NCI-H226 (cell line): ENCODE measurements at places on chromosomes 12 and 14.
A peak's percentile ranks its signal among the peaks of the same experiment; 100 is the strongest.

DNA sequence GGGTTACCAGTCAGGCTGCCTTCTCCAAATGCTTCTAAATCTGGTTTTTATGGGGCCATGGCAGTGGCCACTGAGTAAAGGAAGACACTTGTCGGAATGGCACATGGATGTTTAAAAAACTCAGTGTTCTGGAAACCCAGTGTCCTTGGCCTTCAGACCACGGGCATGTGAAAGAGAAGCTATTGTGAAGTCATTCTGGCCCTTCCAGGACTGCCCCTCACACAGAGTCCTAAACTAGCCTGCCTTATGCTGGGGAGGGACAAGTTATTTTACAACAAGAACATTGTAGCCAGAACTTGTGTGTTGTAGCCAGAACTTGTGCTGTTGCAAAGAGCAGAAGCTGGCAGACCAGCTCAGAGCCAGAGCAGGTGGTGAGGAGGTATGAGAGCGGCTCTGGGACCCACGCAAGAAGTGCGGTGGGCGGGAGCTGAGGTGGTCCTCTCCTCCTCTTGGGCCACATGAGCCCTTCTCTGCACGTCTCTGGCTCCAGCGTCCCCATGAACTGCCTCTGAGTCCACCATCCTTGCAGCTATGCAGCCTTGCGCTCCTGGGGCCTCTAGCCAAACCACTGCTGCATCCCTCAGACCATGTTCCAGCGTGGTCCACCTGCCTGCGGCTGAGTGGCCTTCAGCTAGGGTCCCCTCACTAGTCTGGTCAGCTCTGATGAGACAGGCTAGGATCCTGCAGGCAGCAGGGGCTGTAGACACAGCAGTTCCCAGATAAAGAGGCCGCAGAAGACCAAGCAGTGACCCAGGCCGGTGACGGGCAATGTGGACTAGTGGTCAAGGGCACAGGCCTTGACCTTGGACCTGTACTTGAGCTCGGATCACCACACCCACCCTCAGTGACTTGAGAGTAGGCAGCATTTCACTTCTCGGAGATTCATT lies 32.5 kb downstream of the MMAB start:
- no peak for DNase-seq

GRCh38 chr12:124411953-124412645 lies 117.2 kb downstream of the RFLNA start:
- DNase-seq, result no peak

- DNase-seq, result no peak
Measured at GRCh38 chr12:88866881-88867280, 286.6 kb upstream of the KITLG start.

DNA sequence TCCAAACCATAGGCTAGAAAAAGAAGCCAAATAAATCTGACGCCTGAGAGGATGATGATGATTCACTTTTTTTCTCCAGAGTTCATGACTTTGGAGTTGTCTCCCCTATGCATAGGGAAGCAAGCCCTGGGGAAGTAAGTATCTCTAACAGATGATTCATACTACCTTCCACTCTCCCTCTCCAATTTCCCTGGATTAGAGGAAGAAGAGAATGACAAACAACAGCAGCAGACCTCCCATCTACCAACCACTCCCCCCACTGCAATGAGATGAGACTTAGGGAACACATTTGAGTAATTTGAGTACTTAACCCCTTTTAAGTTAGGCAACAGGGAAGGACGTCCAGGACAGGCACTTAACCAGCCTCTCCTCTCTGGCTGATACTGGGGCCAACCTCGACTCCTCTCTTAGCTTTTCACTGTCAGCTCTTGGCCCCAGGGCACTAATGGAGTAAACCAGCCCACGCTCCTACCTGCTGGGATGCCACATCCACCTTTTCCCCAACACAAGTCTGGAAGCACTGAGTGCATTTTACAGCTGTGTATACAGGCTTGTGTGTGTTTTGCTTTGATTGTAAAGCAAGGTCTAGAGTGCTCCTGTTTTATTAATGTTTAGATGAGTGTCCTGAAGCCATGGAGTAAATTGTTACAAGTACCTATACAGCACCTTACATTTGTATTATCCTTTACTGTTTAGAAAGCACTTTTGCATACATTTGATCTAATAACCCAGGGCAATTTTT lies 180.7 kb downstream of the PHLDA1 start:
- DNase-seq, result peak; percentile 80

DNA sequence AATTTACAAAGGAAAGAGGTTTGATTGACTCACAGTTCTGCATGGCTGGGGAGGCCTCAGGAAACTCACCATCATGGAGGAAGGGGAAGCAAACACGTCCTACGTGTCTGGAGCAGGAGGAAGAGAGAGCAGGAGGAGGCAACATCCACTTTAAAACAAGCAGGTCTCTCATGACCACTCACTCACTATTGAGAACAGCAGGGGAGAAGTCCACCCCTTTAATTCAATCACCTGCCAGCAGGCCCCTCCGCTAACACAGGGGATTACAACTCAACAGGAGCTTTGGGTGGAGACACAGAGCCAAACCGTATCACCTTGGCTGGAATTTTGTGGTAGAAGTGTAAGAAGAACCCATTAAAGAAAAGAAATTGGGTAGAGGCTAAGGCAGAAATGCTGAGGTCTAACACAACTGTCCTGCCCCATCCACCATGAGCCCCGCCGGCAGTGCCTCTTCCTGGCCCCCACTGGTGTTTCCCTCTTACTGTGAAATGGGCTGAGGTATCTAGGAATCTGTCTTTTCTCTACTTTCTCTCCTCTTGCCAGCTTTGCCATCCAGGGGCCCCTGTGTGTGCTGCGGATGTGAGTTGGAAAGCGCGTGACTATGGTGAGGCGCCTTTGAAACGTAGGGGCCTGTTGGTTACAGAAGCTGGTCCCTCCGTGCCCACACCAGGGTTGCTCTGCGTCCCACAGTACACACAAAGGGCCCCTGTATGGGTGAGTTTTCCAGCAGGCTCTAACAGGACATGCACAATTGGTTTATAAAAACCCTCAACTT lies 108.0 kb upstream of the TMEM132D start:
- no peak for DNase-seq

GRCh38 chr12:51869931-51870330 lies 18.0 kb upstream of the ANKRD33 start:
- DNase-seq, result no peak

DNA sequence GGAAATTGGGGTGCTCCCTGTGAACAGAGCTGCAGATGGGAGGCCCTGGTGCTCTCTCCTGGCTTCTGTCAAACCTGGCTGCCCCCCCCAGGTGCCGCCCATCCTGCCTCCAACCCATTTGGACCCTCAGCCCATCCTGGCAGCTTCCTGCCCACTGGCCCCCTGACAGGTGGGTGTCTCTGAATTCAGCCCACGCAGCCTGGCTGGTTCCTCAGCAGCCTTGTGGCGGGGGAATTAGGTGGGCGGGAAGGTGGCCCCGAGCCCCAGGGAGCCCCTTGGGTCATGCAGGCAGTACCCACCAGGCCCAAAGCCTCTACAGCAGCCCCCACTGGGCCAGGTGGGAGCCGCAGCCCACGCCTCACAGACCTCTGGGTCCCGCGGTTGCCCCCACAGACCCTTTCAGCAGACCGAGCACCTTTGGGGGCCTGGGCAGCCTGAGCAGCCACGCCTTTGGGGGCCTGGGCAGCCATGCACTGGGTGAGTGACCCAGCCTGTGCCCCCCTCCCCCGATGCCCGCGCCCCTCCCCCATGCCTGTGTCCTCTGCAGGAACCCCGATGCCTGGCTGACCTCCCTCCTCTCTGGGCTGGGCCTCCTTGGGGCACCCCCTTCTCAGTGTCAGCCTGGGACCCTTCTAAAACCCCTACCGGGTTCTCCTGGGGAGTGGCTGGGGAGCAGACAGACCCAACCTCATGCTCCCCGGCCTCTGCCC lies 28.9 kb downstream of the LRCOL1 start:
- no peak for DNase-seq

- no peak for DNase-seq
Measured at GRCh38 chr12:75805905-75806304, 225.7 kb downstream of the PHLDA1 start.

- DNase-seq, result no peak
Measured at GRCh38 chr14:31855262-31855661, 221.8 kb upstream of the ARHGAP5 start.

DNA sequence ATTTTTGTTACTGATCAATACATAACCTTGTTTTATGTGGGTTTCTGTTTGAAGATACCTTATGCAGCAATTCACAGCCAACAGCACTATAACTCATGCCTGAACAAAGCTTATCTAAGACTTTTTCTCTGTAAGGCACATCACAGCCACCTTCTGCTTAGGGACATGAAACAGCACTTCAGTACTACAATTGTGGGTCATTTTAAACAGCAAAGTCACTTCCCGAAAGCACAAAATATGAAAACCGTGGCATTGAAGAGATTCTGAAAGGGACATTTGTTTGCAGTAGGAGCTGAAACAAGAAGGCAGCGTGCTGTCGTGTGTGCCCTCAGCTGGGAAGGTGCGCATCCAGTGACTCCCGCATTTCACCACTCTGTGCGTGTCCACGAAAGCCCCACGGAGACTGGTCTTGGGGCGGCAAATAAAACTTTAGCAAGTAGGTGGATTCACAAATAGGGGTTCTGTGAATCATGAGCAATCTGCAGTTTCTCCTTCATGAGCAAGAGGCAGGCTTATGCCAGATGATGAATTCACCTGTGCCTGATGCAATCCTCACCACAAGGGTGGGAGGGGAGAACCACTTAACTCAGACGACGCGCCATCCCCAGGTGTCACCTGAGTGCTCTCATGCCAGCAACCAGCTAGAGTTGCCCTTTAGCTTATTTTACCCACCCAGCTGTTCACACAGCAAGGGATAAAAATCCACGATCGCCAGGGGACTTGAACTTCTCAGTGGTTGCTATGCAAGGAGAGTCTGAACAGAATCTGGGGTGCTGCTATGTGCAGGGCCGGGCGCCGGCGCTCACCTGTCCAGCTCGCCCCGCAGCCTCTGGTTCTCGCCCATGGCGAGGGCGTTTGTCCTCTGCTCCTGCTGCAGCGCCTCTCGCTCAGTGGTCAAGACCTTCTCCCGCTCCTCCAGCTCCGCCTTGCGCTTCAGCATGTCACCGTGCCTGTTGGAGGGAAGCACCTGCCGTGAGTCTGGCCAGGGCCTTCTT lies 54.9 kb upstream of the GPR68 start:
- no peak for DNase-seq

GRCh38 chr14:38527502-38527878 lies 271.6 kb upstream of the CLEC14A start:
- DNase-seq, result no peak

- DNase-seq, result no peak
Measured at GRCh38 chr14:63454436-63454835, 88.7 kb downstream of the PPP2R5E start.

- no peak for DNase-seq
Measured at GRCh38 chr14:79947440-79948054, 263.8 kb downstream of the DIO2 start.

- no peak for DNase-seq
Measured at GRCh38 chr12:18853570-18854366, 115.8 kb downstream of the CAPZA3 start.

- DNase-seq, result no peak
Measured at GRCh38 chr12:44558340-44559100, 317.6 kb downstream of the NELL2 start.

DNA sequence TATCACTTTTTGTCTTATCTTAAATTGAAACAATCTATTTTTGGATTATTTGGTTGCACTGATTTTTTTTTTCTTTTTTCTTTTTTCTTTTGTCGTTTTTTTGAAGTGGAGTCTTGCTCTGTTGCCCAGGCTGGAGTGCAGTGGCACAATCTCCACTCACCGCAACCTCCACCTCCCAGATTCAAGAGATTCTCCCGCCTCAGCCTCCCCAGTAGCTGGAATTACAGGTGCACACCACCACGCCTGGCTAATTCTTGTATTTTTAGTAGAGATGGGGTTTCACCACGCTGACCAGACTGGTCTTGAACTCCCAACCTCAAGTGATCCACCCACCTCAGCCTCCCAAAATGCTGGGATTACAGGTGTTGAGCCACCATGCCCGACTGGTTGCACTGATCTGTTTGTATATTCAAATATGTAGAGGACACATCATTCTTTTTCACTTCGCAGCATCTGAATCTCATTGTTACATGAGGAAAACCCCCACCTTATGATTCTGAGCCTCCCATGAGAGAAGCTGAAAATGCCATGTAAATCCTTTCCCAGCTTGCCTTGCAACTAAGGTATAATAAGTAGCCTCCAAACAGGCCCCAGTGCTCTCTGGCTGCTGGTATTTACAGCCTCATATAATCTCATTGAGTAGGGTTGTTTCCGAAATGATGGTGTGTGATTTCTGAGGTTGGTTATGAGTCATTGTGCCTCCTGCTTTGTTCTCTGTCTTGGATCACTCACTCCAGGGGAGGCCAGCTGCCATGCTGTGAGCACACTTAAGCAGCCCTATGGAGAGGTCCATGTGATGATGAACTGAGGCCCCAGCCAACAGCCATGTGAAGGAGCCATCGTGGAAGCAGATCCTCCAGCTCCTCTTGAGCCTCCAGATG lies 5.2 kb upstream of the HSP90B1 start:
- peak; percentile 65 for DNase-seq

DNA sequence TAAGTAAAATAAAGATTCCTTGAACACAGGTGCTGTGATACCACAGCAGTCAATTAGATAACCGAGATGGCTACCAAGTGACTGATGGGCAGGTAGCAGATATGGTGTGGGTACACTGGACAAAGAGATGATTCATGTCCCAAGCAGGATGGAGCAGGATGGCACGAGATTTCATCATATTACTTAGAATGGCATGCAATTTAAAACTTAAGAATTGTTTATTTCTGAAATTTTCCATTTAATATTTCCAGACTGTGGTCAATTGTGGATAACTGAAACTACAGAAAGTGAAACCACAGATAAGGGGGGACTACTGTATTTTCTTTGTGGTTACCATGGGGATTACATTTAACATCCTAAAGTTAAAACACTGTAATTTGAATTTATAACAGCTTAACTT lies 7.5 kb upstream of the ZFP36L1 start:
- DNase-seq, result peak; percentile 22

DNA sequence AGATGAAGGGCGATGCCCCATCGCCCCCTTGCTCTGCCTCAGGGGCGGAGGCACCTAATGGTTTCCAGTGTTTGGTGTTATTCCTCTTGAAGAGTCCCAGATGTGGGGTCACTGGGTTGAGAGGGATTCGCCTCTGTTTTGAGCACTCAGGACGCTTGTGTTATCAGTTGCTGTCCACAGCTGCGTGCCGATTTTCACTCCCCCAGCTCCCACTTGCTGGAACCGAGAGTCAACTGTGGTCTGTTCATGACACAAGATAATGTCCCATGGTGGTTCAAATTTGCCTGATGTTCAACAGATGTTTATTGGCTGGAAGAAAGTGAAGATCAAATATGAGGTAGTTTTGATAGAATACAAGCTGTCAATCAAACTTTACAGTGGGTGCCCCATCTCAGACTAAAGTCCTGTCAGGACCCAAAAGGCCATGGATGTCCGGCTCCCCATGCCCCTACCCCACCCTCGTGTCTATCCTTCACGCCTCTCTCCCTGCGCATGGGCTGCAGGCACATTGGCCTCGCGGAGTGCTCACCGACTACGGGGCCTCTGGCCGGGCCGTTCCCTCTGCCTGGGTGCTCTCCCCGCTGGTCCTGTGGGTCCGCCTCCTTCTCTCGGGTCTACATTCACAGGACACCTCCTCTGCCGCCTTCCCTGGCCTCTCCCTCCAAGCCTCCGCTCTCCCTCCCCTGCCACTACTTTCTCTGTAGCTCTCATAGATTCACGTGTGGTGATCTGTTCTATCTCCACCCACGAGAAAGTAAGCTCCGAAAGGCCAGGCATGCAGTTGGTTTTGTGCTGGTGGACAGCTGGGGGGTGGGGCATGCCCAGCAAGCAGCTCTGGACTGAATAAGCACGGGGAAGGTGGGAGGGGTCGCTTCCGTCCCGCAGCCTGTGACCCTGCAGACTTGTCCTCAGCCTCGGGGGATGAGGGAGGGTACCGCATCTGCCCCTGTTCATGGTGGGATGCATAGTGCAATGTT lies 6.8 kb upstream of the TRAF3 start:
- no peak for DNase-seq

GRCh38 chr14:98347686-98348085 lies 924.3 kb downstream of the BCL11B start:
- DNase-seq, result no peak
